ENCODE measurements at places on chromosomes 6 and 20.

- H3K27ac ChIP-seq, result no peak overlapping the region
- no peaks in the 10 kb centered on the region for H3K36me3 ChIP-seq
- DNase-seq, result no peak
- no peaks in the 10 kb centered on the region for H3K27me3 ChIP-seq
- no peak overlapping the region for H3K4me3 ChIP-seq
Observed at GRCh38 chr20:44264287-44264686, 17.2 kb downstream of the GDAP1L1 start.

DNA sequence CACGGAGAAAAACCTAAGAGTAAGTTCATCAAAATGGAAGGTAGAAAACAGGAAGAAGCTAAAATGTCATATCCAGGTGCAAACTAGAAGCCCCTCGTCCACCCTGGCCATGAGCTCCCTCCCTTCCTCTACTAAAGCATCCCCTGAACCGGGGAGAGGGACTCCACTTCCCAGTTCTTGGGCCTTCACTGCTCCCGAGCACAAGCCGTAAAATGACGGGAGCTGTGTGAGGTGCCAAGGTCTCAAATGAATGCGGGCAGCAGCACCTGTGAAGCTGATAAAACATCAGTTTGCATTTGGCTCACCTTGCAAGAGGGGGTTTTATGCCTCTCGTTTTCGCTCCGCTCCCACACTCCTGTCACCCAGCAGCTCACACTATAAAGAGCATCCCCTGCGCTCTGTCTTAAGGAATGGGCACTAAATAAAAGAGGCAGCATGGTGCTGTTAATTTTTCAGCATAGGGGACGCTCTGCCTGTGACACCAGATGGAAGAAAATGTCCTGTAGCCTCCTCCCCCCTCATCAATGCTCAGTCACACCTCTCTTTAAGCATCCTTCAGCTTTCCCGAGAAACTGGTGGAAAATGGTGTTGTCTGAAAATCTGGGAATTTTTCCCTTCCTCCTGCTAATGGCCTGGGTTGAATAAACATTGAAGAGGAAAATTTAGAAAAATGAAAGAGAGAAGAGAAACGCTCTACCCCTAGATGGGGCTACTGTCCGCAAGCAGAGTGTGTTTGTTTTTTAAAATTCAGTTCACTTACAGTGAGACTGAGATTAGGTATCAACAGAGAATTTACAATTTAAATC, 563.0 kb upstream of the AGPAT4 start:
- H3K36me3 ChIP-seq, result no peaks in the 10 kb centered on the region
- no peaks in the 10 kb centered on the region for H3K4me1 ChIP-seq
- DNase-seq, result no peak

- DNase-seq, result no peak
- H3K27me3 ChIP-seq, result no peaks in the 10 kb centered on the region
- H3K4me3 ChIP-seq, result no peak overlapping the region
- H3K27ac ChIP-seq, result no peak overlapping the region
- no peaks in the 10 kb centered on the region for H3K4me1 ChIP-seq
Observed at GRCh38 chr20:13474467-13474866, 164.3 kb downstream of the TASP1 start.

DNA sequence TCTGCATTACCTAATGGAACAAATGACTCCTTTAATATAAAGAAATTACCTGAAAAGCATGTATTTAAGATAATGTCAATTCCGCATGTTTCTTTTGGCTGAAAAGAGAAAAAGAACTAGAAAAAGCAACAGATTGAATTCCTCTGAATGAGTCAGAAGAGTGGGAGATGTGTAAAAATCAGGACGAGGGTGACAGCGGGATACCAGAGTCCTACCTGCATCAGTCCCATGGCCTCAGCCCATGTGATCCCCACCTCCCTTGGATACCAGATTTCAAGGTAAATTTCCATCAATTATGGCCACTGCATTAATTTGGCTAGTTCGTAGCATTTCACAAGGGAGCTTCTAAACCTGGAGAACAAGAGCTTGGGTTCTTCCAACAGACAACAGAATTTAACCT, 10.0 kb upstream of the MOXD1 start:
- no peak overlapping the region for H3K27ac ChIP-seq
- H3K4me3 ChIP-seq, result no peak overlapping the region
- H3K36me3 ChIP-seq, result no peaks in the 10 kb centered on the region
- H3K4me1 ChIP-seq, result no peaks in the 10 kb centered on the region
- no peaks in the 10 kb centered on the region for H3K27me3 ChIP-seq

- H3K27ac ChIP-seq, result no peak overlapping the region
- H3K27me3 ChIP-seq, result no peaks in the 10 kb centered on the region
- DNase-seq, result no peak
- no peak overlapping the region for H3K4me3 ChIP-seq
- H3K36me3 ChIP-seq, result no peaks in the 10 kb centered on the region
- no peaks in the 10 kb centered on the region for H3K4me1 ChIP-seq
Observed at GRCh38 chr6:2403546-2403945, 158.1 kb upstream of the GMDS start.

DNA sequence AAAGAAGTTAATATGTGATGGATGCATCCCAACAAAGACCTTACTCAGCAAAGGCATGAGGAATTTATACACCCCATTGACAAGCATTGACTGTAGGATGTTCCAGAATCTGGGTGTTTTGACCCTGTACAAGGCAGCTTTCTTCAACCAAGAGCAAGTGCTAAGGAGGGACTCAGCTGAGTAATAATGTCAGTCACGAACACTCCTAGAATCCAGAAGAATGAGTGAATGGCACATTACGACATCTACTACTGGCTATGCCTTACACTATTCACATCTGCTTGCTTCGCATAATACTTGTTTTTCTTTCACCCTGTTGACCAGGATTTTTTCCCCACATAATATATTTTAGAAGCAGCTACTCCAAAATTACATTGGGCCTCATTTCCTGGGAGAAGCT, 42.5 kb upstream of the VGLL2 start:
- no peak overlapping the region for H3K27ac ChIP-seq
- no peaks in the 10 kb centered on the region for H3K36me3 ChIP-seq

- DNase-seq, result peak; percentile 42
- H3K27me3 ChIP-seq, result no peaks in the 10 kb centered on the region
- H3K4me1 ChIP-seq, result peaks cover 22% of the 10 kb centered on the region
- no peak overlapping the region for H3K27ac ChIP-seq
Observed at GRCh38 chr20:37381621-37382471, 35.9 kb downstream of the SRC start.
